Left ventricle myocardium superior (tissue), 1 donor: ENCODE measurements at places on chromosomes 11 and 22.

- DNase-seq: no peak
Measured at GRCh38 chr22:42443240-42444076, 11.3 kb upstream of the NFAM1 start.

- DNase-seq: no peak
Measured at GRCh38 chr11:61730240-61730994, 22.0 kb upstream of the MYRF start.

- no peak for DNase-seq
Measured at GRCh38 chr11:129733384-129733783, 82.3 kb upstream of the TMEM45B start.

GRCh38 chr22:26665813-26666231 is 8.4 kb downstream of the MIAT start:
- no peak for DNase-seq

- no peak for DNase-seq
Measured at GRCh38 chr11:82832983-82833382, 67.2 kb downstream of the PRCP start.

DNA sequence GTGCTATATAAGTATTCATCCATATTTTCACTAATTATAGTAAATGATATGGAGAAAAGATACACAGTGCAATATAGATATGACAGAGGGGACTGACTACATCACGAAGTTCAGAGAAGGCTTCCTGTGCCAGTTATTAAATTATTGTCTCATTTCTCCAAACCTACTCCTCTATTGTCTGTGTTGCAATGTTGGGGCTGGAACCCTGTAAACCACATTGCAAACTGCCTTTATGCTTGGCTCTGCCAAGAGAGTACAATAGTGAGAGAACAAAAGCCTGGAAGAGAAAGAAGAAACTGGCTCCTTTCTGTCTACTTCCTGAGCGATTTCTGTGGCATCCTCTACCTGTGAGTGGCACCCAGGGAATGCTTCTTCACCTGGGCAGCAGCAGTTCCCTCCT is 46.4 kb downstream of the ME3 start:
- no peak for DNase-seq

DNA sequence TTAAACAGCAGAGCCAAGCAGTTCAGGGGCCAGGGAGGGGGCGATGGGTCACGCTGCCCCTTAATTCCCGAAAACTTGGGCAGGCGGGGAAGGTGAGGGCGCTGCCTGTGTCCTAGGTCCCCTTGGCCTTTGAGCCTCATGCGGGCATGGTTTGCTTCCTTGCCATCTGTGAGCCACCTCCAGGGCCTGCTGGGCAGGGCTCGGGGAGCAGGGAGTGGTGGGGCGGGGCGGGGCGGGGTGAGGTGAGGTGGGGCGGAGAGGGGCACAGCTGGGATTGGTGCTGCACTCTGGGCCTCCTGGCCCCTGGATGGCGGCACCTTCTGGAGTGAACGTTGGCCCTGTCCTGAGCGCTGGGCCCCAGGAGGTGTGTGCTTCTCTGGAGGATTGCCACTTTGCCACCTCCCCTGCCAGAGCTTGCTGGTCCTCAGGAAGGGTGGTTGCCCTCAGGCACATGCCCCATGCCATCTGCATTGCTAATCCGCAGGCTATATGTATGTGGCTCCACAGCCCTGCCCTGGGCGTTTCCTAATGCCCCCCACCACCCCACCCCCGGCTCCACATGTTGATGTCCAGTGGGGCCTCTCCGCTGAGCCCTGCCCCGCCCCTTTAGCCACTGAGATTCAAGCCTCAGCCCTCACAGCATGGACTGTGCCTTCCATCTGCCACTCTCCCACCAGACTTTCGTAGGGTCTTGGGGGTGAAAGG is 352.5 kb downstream of the TBC1D22A start:
- DNase-seq: no peak

DNA sequence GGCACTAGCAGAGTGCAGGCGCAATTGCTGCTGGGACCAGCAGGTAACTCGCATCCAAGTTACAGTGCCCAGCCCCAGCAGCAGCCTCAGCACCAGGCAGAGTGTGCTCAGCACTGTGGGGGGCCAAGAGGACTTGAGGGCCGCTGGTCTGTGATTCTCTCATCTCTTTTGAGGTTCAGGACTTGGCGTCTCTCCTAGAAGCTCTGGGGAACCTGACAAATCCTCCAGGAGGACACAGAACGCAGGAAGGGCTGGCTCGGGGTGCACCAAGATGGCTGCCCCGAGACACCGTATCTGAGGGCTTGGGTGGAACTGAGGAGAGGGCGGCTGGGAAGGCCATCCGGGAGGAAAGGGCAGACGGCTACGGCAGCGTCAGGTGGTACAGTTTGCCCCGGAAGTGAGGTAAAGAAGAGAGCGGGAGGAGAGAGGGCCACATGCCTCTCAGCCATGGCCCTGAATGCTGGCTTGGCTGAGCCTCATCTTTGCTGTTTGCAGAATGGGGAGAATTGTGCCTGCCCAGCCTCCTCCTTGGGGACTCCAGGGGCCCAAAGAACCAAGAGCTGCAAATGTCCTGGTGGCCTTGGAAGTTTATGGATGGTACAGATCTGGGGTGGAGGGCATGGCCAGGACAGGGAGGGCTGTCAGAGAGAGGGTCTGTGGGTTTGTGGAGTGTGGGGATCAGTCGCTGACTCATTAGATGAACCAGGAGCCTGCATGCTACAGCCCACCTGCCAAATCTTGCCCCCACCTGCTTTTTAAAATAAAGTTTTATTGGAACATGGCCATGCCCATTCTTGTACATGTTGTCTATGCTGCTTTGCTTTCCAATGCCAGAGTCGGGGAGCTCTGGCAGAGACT is 78.0 kb downstream of the MYEOV start:
- peak; percentile 11 for DNase-seq

DNA sequence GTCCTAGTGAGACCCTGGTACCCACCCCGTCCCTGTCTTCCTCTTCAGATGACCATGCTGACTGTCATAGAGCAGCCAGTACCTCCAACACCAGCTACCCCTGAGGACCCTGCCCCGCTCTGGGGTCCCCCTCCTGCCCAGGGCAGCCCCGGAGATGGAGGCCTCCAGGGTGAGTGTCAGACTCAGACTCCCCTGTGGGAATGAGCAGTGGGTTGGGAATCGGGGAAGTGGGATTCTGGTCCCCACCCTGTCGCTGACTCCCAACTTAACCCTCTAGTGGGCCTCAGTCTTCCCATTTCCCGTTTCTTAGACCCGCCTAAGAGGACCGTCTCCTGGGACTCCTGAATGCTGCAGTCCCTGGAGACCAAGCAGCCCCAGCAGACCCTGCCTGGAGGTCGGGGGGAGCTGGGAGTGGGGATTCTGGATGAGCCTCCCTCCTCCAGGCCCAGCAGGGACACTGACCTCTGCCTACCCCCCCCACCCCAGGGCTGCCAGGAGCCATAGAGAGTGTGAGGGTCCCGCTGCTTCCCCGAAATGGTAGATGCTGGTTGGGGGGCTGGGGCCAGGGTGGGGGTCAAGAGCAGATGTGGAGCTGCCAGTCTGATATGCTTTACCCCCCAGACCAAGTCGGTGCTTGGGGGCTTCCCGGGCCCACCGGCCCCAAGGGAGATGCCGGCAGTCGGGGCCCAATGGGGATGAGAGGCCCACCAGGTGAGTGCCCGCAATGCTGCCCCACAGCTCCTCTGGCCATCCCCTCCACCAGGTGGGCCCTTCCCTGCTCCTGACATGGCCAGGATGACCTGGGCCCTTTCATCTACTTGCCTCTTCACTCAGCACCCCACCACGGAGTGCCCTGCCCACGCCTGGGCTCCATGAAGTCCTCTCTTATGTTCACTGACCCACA is 25.5 kb downstream of the EMID1 start:
- no peak for DNase-seq

GRCh38 chr11:83424376-83425136 is 138.4 kb upstream of the CCDC90B start:
- DNase-seq: no peak

GRCh38 chr22:45692549-45692948 is 20.9 kb downstream of the ATXN10 start:
- no peak for DNase-seq

GRCh38 chr11:108364159-108364558 is 103.2 kb downstream of the C11orf65 start:
- DNase-seq: no peak

DNA sequence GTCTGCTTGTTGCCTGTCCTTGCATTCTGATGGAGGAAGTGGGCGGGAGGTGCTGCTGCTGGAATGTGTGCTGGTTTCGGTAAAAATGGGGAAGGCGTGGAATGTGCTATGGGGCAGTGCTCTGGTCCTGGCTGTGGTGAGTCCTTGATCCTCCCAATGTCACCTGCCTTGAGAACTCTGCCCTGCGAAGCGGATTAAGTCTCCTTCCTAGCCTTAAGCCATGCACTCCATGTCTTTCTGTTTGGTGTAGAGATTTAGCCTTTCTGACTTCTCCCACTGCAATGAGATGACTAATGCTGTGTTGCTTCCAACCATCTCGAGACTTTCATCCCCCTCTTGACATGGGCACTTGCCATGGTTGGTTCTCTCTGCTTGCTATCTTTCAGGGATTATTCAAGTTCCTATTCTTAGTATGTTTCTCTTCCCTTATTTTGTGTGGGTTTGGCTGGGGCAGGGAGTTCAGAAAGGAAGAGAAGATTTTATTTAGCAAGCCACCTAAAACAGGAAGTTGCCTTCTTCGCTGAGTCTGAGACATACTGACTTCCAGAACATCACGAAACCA is 687.9 kb downstream of the NTM start:
- no peak for DNase-seq

DNA sequence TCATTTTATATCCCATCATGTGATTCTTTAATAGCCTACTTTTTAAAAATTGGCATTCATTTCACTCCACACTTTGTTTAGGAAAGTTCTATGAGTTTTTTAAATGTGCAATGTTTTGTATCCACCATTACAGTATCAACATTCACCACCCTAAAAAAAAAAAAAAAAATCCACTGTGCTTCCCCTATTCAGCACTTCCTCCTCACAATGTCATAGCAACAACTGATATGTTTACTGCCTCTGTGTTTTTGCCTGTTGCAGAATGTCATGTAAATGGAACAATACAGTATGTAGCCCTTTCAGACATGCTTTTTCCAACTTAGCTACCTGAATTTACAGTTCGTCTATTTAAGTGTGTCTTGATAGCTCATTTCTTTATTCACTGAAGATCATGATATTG is 754.2 kb downstream of the FAM181B start:
- no peak for DNase-seq

- DNase-seq: no peak
Measured at GRCh38 chr11:1352696-1353382, 36.9 kb upstream of the BRSK2 start.

DNA sequence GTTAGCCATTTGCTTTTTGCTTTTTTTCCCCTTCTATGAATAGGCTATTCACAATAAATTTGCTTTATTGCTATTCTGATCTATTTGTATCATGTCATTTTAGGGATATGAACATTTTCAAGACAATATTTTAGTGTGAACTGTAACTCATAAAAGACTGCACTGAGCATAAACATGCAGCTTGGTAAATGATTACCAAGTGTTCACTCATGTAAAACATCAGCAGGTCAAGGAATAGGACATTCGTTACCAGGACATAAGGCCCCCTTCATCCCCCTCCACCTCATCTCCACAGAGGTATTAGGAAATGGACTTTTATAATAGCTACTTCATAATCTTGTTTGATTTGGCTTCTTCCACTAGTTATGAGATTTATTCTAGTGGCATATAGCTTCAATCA is 12.4 kb downstream of the NLRP14 start:
- no peak for DNase-seq

- DNase-seq: no peak
Measured at GRCh38 chr22:38236786-38237185, 35.0 kb downstream of the MAFF start.

- no peak for DNase-seq
Measured at GRCh38 chr11:61628662-61628970, 47.7 kb upstream of the SYT7 start.

DNA sequence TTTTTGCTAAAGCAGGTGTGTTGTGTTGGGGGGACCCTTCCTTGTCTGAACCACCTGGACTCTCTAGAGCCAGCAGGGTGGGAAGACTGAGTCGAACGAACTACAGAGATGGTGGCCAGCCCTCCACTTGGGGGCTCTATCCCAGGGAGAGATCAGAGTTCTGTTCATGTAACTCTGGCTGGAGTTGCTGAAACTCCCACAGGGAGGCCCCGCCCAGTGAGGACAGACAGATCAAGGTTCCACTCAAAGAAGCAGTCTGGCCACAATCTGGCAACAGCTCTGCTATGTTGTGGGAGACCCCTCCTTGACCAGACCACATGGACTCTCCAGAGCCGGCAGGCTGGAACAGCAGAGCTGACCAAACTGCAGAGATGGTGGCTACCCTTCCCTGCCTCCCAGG is 20.2 kb upstream of the OR5AK2 start:
- no peak for DNase-seq

DNA sequence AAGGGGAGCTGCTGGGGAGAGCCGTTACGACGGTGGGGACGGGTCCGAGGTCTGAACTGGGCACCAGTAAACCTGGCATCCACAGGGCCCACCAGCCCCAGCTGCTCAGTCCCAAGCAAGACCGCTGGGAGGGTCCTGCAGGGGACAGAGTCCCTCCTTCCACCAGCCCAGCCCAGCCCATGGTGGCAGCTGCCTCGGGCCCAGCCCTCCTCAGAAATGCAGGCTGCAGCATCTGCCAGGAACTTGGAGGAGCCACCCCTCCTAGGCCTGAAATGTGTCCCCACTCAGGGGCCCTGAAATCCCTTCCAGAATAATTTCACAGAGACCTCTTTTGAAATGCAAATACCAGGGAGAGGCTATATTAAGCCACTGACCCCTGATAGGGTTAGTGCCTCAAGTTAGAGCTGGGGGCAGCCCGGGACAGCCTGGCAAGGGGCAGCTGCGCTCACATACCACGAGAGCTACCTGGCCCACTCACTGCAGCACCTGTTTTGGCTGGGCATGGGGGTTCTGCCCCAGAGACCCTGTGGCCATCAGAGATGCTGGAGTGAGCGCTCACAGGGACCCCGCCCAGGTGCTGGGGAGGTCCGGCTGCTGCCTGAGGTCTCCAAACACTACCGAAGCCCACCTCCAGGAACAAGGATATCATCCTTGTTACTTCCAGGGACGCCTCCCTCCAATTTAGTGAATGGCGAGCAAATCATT is 53.1 kb downstream of the CELSR1 start:
- DNase-seq: no peak

GRCh38 chr11:1928891-1929541 is 9.5 kb downstream of the TNNT3 start:
- peak; percentile 31 for DNase-seq
